Effector memory CD8-positive, alpha-beta T cell (primary cell): ENCODE measurements at places on chromosomes 3 and 15.

DNA sequence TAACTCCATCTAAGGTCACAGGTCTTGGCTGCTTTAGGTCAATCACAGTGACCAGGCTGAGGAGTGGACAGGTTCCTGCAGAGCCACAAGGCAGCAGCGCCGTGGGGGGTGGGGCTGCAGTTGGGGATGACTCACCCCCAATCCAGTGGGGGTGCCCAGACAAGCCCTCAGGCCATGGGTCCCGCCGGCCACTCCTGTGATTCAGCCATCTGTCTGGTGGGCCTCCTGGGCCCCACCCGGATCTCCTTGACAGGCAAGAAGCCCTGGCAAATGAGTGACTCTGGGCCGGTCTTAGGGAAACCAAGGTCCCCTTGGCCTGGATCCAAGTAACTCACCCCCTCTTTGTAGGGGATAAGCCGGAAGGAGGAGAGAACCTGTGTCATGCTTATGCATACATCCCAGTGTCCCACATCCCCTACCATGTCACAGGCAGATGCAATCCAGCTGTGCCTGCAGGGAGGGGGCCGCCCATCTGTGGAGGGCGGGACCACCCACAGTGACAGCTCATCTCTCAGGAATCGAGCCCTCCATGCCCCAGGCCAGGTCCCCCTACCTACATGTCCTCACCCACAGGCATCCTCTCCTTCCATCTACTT, 495 bp upstream of the COL7A1 start:
- DNase-seq = no peak
- no peak overlapping the region for H3K4me3 ChIP-seq
- peaks cover 20% of the 10 kb centered on the region for H3K36me3 ChIP-seq
- peak overlapping the region; percentile 18 for H3K27ac ChIP-seq

GRCh38 chr3:178480795-178481194, 55.4 kb upstream of the KCNMB2 start:
- H3K36me3 ChIP-seq = no peaks in the 10 kb centered on the region
- peaks cover 26% of the 10 kb centered on the region for H3K27me3 ChIP-seq
- H3K4me1 ChIP-seq = no peaks in the 10 kb centered on the region

DNA sequence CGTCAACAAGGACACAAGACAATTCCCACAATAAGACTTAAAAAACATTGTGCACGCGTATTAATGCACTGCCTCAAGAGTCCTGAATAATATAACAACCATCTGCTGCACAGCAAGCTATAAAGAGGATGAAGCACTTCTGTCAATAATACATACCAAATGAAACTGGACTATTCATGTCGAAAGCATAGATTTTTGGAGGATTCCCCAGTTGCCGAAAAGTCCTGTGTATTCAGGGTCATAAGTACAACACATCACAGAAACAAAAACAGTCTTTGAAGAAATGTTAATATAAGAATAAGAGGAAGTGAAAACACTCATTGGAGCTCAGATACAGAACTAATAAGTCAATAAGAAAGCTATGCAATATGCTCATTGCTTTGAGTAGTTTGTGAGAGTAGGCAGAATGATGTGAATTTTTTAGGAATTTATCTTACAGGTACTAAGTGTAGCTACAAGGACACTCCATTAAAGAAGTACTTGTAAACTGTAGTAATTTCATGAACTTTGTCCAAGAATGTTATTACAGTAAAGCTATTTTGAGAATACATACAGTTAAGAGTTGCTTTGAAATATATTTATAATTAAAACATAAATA, 31.6 kb downstream of the CBLB start:
- peak overlapping the region; percentile 86 for H3K27ac ChIP-seq
- H3K4me3 ChIP-seq = peak overlapping the region; percentile 82

- DNase-seq = no peak
- peaks cover 16% of the 10 kb centered on the region for H3K4me1 ChIP-seq
- no peak overlapping the region for H3K4me3 ChIP-seq
- no peaks in the 10 kb centered on the region for H3K36me3 ChIP-seq
- H3K27me3 ChIP-seq = peaks cover 29% of the 10 kb centered on the region
- no peak overlapping the region for H3K27ac ChIP-seq
Observed at GRCh38 chr15:99452728-99453636, 112.8 kb upstream of the MEF2A start.

GRCh38 chr3:189683546-189684255, 52.5 kb downstream of the TP63 start:
- H3K27ac ChIP-seq = no peak overlapping the region
- no peak overlapping the region for H3K4me3 ChIP-seq
- H3K4me1 ChIP-seq = no peaks in the 10 kb centered on the region
- DNase-seq = no peak

- H3K4me1 ChIP-seq = peaks cover 10% of the 10 kb centered on the region
- H3K36me3 ChIP-seq = no peaks in the 10 kb centered on the region
- peaks cover 37% of the 10 kb centered on the region for H3K27me3 ChIP-seq
- H3K27ac ChIP-seq = no peak overlapping the region
- H3K4me3 ChIP-seq = no peak overlapping the region
Observed at GRCh38 chr15:60607817-60608216, 128.9 kb upstream of the ICE2 start.

DNA sequence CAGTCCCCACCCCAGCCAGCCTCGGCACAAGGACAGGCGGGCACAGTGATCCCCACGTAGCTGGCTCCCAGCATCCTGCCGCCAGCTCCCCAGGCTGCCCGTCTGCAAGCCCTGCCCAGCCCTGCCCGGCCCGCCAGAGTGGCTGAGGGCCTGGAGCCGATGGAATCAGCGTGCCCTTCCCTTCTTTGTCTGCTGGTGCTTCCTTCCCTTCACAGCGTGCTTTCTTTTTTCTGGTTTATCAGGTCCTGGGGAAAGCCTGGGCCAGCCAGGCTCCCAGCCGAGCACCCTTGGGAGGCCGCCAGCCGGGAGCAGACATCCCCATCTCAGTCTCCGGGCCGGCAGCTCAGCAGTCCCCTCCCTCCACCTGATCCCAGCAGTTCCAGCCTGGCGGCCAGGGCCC, 54.7 kb upstream of the SMAD6 start:
- peaks cover 28% of the 10 kb centered on the region for H3K27me3 ChIP-seq
- no peaks in the 10 kb centered on the region for H3K4me1 ChIP-seq
- no peak for DNase-seq
- H3K27ac ChIP-seq = no peak overlapping the region
